ENCODE measurements at places on chromosomes 2 and 18.

DNA sequence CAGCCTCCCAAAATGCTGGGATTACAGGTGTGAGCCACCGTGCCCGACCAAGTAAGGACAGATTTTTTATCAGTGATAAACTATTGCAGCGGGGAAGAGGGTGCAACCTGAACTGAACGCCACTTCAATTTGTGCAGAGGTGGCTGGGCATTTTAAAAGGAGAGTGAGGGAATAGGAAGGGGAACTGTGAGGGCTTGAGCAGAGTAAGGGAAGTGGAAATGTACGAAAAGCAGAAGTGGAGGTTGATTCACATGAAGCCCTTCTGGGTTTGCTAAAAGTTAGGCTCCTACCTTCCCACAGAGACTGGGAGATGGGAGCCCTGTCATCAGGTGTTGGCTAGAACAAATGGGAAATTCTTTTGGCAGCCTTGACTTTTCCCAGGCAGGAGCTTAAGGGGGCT, 6.1 kb downstream of the STK11IP start:
- DNase-seq, result no peak

DNA sequence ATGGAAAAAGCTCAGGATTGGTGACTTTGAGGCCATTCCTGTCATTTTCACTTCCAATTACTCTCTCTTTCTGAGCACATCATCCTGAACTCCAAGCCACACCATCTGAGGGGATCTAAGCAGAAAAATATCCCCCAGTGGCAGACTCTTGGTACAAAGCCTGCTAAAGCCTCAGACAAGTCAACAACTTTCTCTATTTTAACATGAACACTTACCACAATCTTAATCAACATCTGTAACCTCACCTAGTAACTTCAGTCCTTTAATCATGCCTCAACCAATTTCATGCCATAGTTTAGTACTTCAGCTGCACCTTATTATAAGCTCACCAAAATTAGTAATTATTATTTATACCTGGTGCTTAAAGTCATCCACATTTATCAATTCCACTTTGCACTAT, 128.9 kb downstream of the DTNB start:
- no peak for DNase-seq

DNA sequence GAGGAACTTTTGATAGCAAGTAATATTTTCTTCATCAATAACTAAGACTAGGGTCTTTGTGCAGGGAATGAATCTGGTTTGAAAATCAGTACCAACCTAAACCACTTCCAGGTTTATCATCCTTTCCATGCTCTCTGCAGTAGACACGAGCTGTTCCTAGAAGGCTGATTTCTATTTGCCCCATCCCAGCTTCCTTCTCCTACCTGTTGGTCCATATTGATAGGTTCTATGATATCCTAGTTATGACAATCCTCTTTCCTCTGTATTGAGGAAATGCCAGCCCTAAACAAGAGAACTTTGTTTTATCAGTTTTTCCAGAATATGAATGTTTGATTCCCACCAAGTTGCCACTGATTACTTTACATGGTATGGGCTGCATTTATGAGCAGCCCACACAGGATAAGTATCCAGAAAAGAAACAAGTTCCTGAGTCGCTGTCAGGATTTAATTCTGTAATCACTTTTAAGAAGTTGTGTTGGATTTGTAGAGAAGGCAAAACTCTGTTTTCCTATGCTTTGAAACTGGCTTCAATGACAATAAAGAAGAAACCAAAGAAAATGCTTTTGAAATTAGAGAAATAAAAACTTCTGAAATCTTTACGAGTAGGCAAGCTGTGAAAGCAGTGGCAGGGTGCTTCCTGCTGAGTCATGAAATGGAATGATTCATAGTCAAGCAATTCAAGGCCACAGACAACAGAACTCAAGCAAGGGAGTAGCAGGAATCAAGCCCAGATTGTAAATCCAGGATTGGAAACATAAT, 37.3 kb upstream of the TANK start:
- DNase-seq, result no peak

- DNase-seq, result no peak
Measured at GRCh38 chr18:27491772-27492171, 306.7 kb upstream of the CHST9 start.

- no peak for DNase-seq
Measured at GRCh38 chr18:27030421-27030820, 154.7 kb downstream of the CHST9 start.

- DNase-seq, result no peak
Measured at GRCh38 chr2:219946021-219946420, 318.6 kb downstream of the SLC4A3 start.

- DNase-seq, result no peak
Measured at GRCh38 chr2:164920430-164920829, 34.9 kb downstream of the SLC38A11 start.

DNA sequence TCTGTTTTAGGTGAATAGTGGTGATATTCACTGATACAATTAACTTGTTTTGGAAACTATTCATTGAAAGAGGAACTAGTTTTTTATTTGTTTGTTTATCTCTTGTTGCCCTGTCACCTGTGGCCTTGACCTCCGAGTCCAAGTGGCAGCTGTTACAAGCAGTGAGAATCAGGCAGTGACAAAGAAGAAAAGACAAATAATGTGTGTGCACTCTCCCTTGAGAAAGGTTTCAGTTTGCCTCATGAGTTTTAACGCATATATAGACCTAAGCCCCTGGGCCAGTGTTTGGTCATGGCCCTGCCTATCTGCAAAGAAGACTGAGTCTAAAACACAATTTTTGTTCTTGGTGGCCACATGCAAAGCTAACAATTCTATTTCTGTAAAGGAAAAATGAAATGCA, 15.3 kb downstream of the KYNU start:
- DNase-seq, result no peak

- DNase-seq, result no peak
Measured at GRCh38 chr2:142140434-142140845, 9.6 kb upstream of the LRP1B start.

DNA sequence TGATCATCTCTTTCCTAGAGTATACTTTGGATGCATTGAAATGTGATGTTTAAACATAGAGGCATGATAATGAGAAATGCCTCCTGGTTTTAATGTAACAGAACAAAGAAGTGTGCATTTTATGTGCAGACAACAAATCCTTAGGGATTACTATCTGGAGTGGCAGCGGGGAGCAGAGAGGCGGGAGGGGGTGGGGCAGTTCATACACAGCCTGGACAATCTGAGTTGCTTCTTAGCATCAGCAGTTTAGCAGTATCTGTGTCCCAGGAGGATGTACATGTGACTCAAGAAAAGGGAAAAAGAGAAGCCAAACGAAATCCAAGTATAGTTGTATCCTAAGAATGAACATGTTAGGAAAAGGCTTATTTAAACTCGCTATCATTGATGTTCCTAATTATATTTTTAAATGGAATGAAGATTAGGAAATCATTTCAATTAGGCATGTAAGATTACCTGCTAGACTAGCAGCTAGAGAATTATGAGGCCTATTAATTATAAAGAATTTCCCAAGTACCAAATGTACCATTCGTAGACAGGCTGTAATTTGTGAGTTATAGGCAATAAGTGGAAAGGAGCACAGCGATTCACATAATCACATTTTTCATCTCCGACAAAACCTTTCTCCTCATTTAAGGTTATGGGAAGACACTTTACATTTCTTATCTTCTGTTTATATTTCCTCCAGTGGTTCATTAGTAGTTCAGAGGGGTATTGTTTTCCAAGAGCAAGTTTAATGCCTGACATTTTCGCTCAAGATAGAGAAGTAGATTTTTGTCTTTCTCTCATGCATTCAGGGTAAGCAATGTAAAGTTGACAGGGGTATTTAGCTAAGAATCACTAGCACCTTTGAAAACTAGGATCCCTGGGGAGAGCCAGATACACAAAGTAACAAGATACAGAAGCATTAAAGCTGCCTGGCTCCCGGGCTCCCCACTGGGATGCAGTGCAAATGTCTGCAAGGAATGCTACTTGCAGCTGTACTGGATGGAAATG, 141.3 kb upstream of the NOSTRIN start:
- peak; percentile 31 for DNase-seq

- DNase-seq, result no peak
Measured at GRCh38 chr18:43876748-43877147, 599.5 kb upstream of the SYT4 start.

DNA sequence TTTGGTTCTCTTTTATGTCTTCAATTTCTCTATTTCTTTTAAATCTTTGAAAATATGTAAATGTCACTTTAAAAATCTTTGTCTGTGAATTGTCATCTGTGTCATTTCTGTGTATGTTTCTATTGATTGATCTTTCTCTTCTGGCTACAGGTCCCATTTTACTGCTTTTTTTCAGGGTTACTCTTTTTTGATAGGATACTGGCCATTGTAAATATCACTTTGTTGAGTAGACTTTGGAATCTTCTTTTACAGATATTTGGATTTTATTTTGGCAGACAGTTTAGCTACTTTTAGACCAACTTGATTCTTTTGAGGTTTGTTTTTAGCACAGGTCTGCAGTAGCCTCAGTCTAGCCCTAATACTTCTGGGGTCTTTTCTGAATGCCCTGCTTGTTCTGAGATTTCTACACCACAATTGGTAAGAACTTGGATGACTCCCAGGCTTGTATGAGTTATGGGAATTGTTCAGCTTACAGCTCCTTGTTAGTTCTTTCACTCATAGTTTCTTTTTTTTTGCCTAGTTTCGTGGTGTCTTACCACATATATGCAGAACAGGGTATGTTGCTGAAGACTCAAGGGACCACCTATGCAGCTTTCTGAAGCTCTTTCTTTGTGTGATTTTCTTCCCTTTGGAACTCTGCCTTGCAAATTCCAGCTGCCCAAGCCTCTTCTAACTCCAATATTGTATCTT, 122.2 kb downstream of the QPCT start:
- no peak for DNase-seq

DNA sequence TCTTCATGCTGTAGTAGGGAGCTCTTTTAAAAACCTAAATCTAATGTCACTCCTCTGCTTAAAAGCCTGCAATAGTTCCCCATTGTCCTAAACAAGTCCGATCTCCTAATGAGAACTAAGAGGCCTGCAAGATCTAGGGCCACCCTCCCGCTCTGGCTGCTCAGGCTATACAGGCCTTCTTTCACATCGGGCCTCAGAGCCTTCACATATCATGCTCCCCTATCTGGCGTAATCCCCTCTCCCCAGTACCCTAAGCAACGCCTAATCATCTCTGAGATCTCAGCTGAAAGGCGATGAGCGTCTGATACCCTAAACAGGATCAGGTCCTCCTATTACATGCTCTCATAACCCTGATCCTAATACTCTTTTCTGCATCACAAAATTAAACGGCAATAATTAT, 1.9 kb downstream of the MAP4K3 start:
- no peak for DNase-seq
